ENCODE measurements at places on chromosomes 4 and X.
A peak's percentile ranks its signal among the peaks of the same experiment; 100 is the strongest.

DNA sequence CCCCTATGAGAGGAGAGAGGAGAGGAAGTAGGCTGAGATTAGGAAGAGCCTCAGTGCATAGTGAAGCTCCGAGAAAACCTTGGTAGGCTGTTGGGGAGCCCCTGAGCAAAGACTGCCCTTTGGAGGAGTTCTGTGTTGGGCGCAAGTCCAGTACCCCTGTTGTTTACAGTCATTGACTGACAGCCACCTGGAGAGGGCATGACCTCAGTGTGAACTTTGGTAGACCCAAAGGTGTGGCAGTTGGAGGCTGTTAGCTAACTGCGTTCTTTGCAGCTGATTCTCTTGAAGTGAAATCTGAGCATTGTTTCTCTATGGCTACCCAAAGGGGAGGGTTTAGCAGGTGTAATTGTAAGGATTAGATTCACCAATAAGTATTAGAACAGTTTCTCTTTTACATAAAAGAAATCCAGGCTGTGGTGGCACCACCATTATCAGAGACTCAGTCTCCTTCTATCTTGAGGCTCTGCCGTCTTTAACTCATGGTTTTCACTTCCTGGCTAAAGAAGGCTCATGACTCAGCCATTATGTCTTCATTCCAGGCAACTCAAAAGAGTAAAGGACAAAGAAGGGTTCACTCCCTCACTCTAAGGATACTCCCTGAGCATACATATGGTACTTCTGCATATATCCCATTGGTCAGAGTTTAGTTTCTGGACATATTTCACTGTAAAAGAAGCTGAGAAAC lies 33.4 kb downstream of the ANXA3 start:
- no peak for DNase-seq

GRCh38 chr4:121217351-121217750 lies 53.2 kb upstream of the TNIP3 start:
- no peak for DNase-seq

- DNase-seq = no peak
Observed at GRCh38 chrX:63526863-63527262, 175.7 kb upstream of the SPIN4 start.

GRCh38 chr4:171962110-171962509 lies 148.9 kb downstream of the GALNTL6 start:
- no peak for DNase-seq

- DNase-seq = no peak
Observed at GRCh38 chr4:20532871-20533870, 167.1 kb upstream of the PACRGL start.

- DNase-seq = no peak
Observed at GRCh38 chr4:8163026-8163425, 4.4 kb upstream of the ABLIM2 start.

DNA sequence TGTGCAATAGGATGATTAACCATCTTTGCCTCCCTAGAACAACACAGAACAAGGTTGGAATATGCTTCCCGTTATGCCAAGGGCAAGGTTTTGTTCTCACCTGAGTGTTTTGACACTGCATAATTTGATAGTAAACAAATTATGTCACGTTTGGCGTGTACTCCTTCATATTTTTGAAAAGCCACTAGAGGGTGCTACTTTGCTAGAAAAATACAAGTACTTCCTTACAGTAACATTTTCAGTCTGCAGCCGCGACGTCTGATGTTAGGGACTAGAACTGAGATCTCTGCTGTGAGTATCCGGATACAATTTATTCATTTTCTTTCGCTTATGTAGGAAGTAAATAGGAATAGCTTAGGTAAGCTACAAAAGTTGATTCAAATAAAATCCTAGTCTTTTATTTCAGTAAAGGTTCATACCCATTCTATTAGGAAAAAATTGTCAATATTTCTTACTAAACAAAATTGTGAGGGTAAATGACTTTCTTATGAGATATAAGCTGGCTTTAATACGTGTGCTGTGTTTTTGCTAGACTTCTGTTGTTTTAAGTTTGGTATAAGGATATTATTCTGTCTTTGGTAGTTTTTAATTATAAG lies 181.1 kb upstream of the WDFY3 start:
- DNase-seq = peak; percentile 74
